ENCODE measurements at places on chromosomes 4 and X.

DNA sequence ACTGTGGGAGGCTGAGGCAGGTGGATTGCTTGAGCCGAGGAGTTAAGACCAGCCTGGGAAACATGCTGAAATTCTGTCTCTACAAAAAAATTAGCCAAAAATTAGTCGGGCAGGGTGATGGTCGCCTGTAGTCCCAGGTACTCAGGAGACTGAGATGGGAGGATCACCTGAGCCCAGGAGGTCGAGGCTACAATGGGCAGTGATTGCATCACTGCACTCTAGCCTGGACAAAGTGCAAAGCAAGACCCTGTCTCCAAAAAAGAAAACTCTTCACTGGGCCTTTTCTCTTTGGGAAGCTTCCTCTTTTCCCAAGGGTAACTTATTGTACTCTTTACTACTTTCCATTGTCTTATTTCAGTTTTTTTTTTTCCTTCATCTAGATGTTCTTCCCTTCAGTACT, 88.9 kb downstream of the UBE2K start:
- no peak for DNase-seq

DNA sequence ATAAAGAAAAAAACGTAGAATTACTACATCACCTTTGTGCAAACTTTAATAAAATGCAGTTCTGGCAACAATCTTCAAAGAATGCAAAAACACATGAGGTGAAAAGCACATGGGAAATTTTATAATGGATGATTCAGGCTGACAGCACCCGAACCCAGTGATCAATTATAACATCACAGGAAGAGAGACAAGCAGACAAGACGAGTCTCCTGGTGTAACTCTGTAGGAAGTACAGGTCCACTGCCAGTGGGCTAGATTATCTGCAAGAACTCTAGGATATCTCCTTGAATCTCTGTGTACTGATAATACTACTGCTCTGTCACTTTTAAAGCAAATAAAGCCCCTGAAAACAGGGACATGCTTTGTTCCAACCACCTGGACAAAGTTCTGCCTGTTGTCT, 58.9 kb upstream of the NXF3 start:
- DNase-seq = no peak

- DNase-seq = no peak
Measured at GRCh38 chr4:26723216-26723615, 137.4 kb upstream of the STIM2 start.

DNA sequence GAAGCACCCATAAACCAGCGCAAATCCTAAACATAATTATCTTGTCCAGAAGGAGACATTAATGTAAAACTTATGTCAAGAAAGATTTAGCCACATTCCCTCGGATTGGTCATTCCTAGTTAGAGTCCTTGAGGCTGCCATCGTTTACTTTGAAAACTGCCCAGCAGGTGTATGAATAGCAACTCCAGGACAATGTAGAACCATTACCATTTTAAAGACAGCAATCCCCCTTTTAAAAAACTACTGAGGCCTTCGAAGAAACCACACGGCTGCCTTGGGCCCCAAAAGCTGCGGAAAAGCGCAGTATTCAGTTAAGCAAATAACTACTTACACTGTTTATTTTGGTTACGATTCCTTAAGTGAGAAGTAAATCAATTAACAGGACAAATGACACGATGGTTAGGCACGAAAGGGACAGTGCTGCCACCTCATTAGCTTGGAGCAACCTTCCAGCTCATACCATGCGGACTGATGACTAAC, 822 bp upstream of the SGMS2 start:
- DNase-seq = no peak

GRCh38 chrX:40131654-40132337, 34.0 kb upstream of the BCOR start:
- no peak for DNase-seq

DNA sequence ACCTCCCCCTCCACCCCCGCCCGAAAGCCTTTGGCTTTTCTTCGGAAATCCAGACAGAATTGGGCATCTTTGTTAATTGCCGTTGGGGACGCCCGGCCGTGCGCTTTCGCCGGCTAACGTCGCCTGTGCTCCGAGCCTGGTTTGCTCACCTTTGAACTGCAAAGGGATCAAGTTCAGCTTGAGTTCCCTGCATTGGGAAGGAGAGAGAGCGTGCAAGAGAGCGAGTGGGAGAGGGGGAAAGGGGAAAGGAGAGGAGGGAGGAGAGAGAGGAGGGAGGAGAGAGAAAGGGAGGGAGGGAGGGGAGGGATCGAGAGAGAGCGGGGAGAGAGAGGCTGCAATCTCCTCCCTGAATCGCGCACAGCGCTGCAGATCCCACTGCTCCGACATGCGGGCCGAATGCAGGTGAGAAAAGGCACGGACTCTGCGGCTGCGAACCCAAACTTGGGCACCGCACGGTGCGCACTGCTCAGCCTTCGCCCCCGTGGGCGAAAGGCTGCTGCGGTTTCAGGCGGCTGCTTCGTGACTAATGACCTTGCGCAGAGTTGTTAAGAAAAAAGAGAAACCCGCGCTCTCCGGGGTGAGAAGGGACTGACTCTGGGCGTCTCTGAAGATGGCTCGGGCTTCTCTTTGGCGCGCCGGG, at the start of gene PCDH7:
PCDH7 (plus strand) TSS at position 349 of the 640 bp plus-strand sequence. CDS start 1,054 bp downstream, outside the sequence.
- DNase-seq = no peak

DNA sequence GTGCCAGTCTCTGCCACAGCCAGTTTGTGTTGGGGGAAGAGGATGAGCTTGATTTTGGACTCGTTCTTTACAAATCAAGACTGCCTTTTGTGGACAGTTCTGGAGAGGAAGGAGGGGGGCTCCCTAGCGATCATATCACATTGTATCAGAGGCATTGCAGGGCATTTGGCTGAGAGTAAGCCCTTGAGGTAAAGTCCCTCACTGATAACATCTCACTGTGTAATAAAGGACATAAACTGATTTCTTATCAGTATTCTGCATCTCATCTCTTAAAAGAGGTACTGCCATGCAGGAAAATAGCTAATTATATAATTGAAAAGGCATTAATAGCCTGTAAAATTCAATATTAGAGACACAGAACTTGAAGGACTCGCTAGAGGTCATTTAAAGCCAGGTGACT, 6.1 kb upstream of the IGFBP7 start:
- DNase-seq = no peak

DNA sequence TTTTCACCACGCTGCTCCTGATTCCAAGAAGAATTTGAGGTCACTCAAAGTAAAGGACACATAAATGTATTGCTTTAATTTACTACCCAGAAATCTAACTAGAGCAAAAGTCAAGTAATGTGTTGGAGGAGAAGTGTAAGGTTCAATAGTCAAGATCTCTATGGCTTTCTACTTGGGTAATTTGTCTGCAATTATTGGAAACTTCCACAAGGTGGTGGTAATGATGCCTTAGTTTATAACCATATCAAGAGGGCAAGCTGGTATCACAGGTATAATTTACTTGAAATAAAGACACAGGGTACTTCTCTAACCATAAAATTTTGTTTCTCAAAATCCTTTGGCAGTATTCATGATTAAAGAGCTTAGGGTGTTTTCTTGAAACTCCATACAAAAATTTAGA, 10.2 kb upstream of the GRIA3 start:
- DNase-seq = no peak

- no peak for DNase-seq
Measured at GRCh38 chr4:88275949-88276515, 8.3 kb downstream of the PPM1K start.

- no peak for DNase-seq
Measured at GRCh38 chr4:123579961-123580360, 183.4 kb downstream of the SPRY1 start.

- no peak for DNase-seq
Measured at GRCh38 chr4:103429283-103429682, 231.1 kb upstream of the CENPE start.

- DNase-seq = no peak
Measured at GRCh38 chr4:60655356-60655755, 544.8 kb upstream of the ADGRL3 start.

- DNase-seq = peak; percentile 13
Measured at GRCh38 chr4:142845293-142846107, 601 bp downstream of the INPP4B start.

DNA sequence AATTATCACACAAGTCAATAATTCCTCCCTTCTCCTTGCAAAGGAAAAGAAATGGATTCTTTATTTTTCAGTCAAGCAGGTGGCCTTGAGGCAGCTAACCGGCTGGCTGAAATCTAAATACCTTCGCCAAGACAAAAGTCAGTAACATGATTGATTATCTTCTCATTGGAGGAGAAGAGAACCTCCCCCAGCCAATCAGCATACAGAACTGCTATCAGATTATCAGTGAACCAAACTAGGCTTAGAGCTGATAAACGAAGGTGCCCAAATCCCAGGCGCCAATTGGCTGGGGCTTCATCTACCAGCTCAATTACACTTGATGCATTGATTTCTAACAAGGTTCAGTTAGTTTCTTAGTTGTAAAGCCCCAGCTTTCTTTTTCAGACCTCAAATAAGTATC, 152.4 kb upstream of the NOCT start:
- DNase-seq = no peak

GRCh38 chrX:68175562-68175961, 257.7 kb downstream of the OPHN1 start:
- no peak for DNase-seq

- no peak for DNase-seq
Measured at GRCh38 chr4:8821151-8821950, 50.3 kb downstream of the HMX1 start.

GRCh38 chrX:78658845-78659744, at the start of gene RTL3:
RTL3 (minus strand) TSS chrX:78659328; CDS start chrX:78658420, 908 bp downstream.
- DNase-seq = no peak

DNA sequence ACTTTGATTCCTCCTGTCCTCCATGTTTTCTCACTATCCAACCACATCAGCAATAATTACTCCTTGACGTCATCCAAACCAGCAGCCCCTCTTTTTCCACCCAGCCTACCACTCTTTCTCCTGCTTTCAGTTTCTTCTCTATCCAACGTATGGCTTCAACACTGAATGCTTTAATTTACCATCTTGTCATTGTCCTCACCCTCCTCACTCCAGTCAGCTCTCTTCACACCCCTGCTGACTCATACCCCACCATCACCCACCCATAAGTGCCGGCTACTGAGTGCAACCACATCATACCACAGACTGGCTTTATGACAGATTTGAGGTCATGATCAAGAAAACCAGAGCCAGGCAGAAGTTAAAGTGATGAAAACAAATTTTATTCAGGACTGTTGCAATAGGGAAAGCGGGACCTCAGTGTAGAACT, 9.8 kb upstream of the ANXA5 start:
- DNase-seq = peak; percentile 72

- no peak for DNase-seq
Measured at GRCh38 chr4:99165978-99166377, 21.9 kb upstream of the ADH4 start.

DNA sequence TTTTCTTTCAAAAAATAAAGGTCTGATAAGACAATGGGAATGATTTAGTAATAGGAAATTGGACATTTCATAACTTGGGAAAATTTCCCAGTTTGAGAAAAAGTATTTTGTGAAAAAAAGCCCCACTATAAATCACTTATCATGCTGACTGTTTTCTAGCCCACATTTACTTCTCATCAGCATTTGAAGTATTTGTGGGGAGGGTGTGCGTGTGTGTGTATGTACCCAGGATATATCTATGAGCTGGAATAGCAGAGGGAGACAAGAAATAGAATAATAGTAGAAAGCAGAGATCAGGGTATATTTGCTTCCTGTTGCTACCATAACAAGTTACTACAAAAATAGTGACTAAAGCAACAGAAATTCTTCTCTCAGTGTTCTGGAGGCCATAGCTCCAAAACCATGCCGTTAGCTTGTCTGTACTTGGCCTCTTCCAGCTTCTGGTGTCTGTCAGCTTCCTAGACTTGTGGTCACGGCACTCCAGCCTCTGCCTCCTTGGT, 139.8 kb downstream of the PTTG2 start:
- DNase-seq = no peak

DNA sequence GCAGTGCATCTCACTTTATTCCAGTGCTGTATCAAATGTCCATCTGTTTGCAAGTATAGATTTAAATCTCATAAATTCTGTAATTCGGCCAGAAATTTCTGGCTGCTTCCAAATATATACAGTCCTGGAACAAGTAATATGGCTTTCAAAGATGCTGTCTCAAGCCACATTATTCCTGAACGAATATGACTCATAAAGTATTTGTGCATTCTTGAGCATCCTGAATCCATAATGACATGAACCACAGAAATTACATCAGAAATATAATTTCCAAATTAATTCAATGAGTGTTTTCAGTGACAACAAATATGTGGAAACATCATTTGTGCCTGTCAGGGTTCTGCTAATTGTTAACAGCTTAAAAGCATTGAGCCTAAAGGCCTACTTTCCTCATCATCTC, 140.9 kb upstream of the HPGD start:
- DNase-seq = no peak

DNA sequence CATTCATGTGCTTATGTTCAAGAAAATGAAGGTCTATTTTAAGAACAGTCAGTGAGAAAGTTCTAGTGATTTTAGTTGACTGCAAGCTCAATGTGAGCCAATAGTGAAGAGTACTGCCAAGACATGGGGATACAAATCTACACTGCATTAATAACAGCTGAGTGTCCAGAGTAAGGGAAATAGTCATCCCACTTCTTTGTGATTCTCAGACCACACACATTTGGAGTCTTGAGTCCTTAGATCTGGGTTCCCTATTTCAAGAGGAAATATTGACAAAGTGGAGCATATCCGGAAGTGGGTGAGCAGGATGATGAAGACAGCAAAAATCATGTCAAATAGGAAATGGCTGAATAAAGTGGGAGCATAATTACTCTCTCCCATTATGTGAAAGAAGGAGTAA, 171.1 kb downstream of the LARP7 start:
- no peak for DNase-seq

DNA sequence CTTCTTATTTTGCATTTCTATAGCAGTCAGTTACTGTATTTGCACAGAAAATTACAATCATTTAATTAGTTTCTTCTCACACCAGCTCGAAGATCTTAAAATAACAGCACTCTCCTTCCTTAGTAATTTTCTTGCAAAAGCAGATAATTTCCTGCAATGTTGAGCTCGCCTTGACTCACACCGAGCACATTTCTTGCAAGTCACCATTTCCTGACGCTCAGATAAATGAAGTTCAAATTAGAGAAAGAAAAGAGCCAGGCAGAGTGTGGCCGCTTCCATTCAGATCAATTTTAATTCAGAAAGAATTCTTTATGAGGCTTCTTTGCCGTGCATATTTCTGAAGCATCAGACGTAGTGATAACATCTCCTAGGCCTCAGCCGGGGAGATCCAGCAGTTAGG, 10.1 kb downstream of the SORCS2 start:
- DNase-seq = no peak

DNA sequence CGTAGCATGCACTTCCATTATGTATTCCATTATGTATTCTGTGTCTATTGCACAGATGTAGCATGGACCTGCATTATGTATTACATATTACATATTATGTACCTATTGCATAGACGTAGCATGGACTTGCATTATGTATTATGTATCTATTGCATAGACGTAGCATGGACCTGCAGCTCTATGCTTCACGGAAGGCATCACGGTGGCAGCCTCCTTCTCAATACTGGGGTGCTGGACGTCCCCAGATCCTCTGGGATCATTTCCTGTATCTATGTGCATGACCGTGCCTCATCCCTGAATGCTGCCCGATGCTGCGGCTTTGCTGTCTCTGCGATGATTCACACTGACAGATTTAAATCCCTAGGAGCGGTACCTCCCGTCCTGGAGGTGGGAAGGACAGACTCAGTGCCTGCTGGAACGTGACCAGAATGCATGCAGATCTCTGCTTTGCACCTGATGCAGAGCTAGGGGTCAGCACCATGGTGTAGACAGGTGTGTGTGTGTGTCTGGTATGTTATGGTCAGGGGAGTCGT, 317.5 kb downstream of the DHRSX start:
- no peak for DNase-seq

GRCh38 chr4:99679976-99680375, 22.3 kb upstream of the C4orf54 start:
- no peak for DNase-seq

GRCh38 chrX:103398421-103398864, 22.1 kb downstream of the BEX3 start:
- no peak for DNase-seq

Data from CD4-positive, alpha-beta T cell (primary cell).